ENCODE measurements at places on chromosomes 7 and 10. TPM values are rescaled to one million over a fixed set of nuclear protein-coding genes. Genes with fewer than 3 reads are reported as not detected.
A peak's percentile ranks its signal among the peaks of the same experiment; 100 is the strongest.

GRCh38 chr10:11294831-11295450, 277.3 kb downstream of the CELF2 start:
- no peak for DNase-seq

DNA sequence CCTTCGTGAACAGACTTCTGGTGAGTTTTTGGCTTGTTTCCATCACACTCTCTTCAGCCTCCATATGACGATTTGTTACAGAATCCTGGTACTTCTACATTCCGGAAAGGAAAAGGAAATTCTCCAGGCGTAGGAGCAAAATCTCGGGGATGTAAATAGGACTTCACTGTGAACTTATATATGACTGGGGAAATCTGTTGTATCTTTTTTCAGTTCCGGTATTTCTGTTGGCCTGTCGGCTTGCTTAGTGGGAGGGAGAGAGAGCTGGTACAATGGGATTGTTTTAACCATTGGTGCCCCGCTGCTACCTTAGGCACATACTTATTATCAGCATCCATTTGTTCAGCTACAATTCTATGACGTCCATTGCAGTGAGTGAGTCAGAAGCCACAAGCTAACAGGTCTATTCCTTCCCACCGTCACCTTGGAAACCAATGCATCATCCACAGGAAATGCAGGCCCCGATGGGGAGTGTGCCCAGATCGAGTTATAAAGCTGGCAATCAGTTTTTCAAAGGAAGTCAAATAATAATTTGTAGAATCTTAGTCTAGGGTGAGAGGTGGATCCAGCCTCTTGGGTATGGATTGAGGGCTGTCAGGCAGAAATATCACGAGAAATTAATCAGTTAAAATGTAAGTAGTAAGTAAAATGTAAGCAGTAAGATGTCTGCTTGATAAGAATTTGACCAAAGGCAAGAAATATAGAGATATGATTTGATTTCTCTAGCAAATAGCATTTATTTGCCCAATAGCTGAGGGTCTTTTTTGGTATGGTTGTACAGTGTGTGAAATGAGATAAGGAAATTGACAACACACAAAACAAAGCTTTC, 92.0 kb upstream of the MKLN1 start:
- peak; percentile 86 for DNase-seq

TNRC18 gene
- total RNA-seq, result 57.6 TPM

DNA sequence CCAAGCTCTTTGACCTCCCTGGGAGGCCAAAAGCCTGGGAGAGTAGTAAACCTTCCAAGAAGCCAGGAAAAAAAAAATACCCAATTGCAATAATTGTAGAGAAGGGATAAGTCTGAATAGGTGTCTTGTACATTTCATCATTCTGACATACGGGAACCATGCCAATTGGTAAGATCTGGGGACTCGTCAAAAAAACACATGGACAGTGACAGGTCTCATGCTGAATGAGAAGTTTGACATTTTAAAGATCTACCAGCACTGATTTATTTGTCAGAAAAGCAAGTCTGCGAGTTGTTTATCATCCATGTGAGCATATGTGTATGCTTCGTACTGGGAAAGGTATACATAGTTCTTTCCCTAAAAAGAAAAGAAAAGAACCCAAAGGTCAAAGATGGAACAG, 4.1 kb upstream of the ITGA8 start:
- no peak for DNase-seq
